ENCODE measurements at places on chromosomes 12 and 14. TPM values are rescaled to one million over a fixed set of nuclear protein-coding genes. Genes with fewer than 3 reads are reported as not detected.

The RAD51AP1 gene
- total RNA-seq, result 1.1 TPM

The A2M gene
- 325 TPM for total RNA-seq

The DCN gene
- total RNA-seq, result 2,418 TPM

The SLC6A13 gene
- total RNA-seq, result not detected

The SLCO1B1 gene
- not detected for total RNA-seq

The MYF6 gene
- not detected for total RNA-seq

The WSCD2 gene
- under 0.01 TPM for total RNA-seq

The LALBA gene
- total RNA-seq, result not detected

The FERMT2 gene
- total RNA-seq, result 217 TPM

The BBOF1 gene
- total RNA-seq, result 12.3 TPM

The MSI1 gene
- total RNA-seq, result not detected

The PRB2 gene
- not detected for total RNA-seq

The WNT5B gene
- 7.0 TPM for total RNA-seq

The CNTN1 gene
- total RNA-seq, result 2.2 TPM

The BRI3BP gene
- 4.8 TPM for total RNA-seq

The RD3L gene
- not detected for total RNA-seq
